ENCODE measurements at places on chromosomes 16 and 17.

DNA sequence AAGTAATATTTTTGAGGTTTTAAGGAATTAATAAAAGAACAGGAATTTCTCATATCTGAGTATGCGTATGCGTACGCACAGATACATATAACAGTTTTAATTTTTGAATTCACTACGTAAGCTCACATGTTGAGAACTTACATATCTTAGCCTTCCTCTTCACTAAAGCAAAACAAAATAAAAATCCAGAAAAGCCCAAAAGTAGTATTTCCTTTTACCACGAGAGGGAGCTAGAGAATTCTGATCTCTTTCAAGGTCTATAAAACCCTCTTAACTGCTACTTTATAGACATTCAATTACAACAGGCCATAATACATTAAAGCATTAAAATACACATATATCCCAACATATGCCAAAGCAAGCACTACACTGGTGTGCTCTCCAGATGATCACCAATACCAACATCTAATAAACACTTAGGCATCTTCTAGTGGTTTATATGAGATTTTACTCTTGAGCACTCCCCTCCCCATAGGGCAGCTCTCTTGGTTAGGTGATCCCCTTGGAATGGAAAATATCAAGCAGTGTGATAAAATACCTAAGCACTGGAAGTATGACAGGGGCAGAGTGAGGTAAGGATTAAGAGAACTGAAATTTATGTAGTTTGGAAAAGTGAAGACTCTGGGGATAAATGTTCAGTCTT is 94.0 kb downstream of the SKAP1 start:
- DNase-seq = peak; percentile 29

DNA sequence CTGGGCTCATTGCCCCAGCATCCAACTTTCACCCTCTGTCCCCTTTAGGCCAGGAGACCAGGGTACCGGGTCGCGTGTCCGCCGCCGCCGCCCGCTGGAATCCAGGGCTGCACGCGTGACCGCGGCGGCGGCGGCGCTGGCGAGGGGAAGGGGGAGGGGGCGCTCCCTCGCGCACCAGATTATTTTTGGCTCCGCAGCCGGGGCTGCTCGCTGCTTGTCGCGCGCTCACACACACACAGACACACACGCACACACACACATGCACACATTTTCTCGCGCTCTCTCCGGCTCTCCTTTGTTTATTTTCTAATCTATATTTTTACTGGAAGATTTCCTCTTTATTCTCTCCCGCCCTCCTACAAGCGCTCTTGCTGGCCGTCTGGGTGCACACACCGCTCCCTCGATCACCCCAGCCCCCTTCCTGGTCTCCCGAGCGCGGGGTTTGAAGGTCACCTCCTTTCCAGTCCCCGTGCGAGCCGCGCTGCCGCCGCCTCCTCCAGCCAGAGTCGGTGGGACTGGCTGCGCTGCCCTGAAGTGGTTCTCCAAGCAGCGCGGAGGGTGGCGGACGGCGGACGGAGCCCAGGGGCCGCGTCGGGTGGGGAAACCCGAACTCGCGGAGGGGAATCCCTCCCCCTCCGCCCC is 921.4 kb upstream of the EEF2KMT start:
- no peak for DNase-seq

DNA sequence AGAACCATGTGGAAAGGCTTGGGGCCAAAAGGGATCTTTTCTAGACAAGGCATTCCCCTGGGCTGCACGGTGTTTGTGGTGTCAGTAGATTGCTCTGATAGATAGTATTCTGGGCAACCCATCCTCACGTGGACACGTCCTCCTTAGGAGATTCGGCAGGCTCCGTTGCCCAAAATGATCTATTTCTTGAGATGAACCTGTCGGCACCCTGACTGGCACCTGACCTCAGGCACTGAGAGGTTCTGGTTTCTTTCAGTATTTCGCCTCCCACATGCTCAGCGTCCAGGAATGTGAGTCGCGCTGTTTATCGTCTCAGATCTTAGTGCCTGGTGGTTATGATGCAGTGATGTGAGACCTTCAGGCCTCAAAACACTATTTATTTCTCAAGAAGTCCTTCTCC is 89.7 kb downstream of the MARCHF10 start:
- no peak for DNase-seq

GRCh38 chr16:83932304-83932703 is 20.7 kb upstream of the OSGIN1 start:
- DNase-seq = no peak

DNA sequence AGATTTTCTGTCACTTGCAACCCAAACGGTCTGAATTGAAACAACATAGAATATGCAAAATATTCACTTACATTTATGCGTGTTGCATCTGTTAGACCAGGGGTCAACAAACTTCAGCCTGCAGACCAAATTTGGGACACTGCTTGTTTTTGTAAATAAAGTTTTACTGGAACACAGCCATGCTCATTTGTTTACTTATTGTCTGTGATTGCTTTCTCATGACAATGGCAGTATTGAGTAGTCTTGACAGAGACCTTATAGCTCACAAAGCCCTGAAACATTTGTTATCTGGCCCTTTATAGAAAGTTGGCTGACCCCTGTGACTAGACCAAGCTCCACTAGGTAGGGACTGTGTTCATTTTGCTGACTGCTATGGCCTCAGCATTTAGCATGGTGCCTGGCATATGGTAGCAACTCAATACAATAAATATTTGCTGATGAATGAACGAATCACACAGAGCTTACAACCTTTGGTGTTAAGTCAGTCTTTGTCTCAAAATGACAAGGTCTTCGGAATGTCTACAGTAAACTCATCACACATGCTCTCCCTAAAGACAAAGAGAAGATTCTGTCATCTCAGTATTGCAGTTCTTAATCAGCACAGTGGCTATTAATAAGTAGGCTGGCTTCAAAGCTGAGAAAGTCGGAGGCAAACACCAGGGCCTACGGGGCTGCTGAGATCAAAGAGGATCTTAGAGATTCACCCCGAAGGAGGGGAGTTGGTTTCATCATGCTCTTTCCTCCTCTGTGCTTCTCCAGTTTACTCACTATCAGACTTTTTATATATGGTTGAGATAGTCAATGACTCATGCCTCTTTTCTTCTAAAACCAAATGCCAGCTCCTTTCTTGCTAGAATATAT is 95.2 kb upstream of the AXIN2 start:
- DNase-seq = no peak

DNA sequence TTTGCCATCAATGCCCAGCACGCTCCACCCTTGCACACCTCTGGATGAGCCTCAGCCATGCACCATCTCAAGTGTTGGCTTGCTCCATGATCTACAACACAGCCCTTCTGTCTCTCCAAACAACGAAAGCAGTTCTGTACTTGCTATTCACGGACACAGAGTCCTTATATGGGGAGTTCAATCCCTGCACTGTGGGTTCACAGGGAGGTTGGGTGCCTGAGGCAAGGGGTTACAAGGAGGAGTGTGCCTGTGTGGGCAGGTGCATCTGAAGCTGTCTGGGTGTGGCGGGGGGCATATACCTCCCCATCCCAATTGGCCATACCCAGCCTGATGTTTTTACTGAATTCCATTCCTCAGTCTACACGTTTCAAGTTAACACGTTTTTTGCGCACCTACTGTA is 5.6 kb downstream of the RUNDC3A start:
- no peak for DNase-seq

Measured in MV-4-11 (cell line).